Naive thymus-derived CD4-positive, alpha-beta T cell (primary cell): ENCODE measurements at places on chromosomes 2 and 18. TPM values are rescaled to one million over a fixed set of nuclear protein-coding genes. Genes with fewer than 3 reads are reported as not detected.

Gene SP5
- total RNA-seq: not detected

Gene FEV
- not detected in 2 replicates for total RNA-seq

Gene FSHR
- total RNA-seq: not detected in 2 replicates

Gene SERPINB2
- total RNA-seq: 8.5 TPM

Gene LDAH
- 12.5 TPM for total RNA-seq

Gene FAHD2B
- total RNA-seq: 13.6 TPM

Gene LAMA3
- not detected for total RNA-seq

Gene DES
- not detected for total RNA-seq

Gene SMYD1
- not detected for total RNA-seq

Gene SLC35F6
- 17.3 TPM for total RNA-seq

Gene HOXD10
- not detected for total RNA-seq

Gene APCDD1
- total RNA-seq: not detected

Gene TCF7L1
- not detected for total RNA-seq

Gene PPP1R1C
- not detected for total RNA-seq

Gene SCN7A
- total RNA-seq: 0.05 TPM

Gene ST6GAL2
- total RNA-seq: not detected

Gene RTP5
- 0.54 TPM for total RNA-seq

Gene SPHKAP
- total RNA-seq: not detected in 2 replicates

Gene LCLAT1
- 22.2 and 22.6 TPM in 2 replicates for total RNA-seq

Gene PDK1
- 70.6 TPM for total RNA-seq

Gene OR6B2
- total RNA-seq: not detected

Gene GCG
- total RNA-seq: not detected

Gene DLX2
- 0.34 TPM for total RNA-seq

Gene SOWAHC
- total RNA-seq: 1.2 TPM

Gene UGT1A10
- not detected for total RNA-seq

Gene HOXD8
- total RNA-seq: not detected in 2 replicates

Gene FAM228A
- 0.63 TPM in 1 of 2 replicates, not detected in the other for total RNA-seq

Gene HOXD13
- total RNA-seq: not detected in 2 replicates

Gene NCKAP5
- total RNA-seq: not detected in 2 replicates

Gene ITM2C
- total RNA-seq: 25.3 TPM

Gene FBXO36
- 0.51 TPM for total RNA-seq

Gene IGFBP5
- not detected for total RNA-seq

Gene RAX
- not detected for total RNA-seq

Gene PAX8
- 1.5 TPM for total RNA-seq

Gene DSC3
- total RNA-seq: not detected

Gene FAM124B
- total RNA-seq: 0.71 and 1.3 TPM in 2 replicates

Gene CAPN13
- total RNA-seq: not detected

Gene RGPD3
- 0.47 TPM for total RNA-seq

Gene G6PC2
- not detected for total RNA-seq

Gene RAB6C
- not detected for total RNA-seq

Gene HOXD3
- total RNA-seq: not detected

Gene MZT2B
- 180 TPM for total RNA-seq

Gene ATAD2B
- total RNA-seq: 38.0 TPM

Gene GNLY
- 5.9 TPM for total RNA-seq
